NCI-H1694 treated with DMSO at 0.1 percent for 48 hours (cell line): ENCODE measurements at places on chromosomes 12 and 14.

DNA sequence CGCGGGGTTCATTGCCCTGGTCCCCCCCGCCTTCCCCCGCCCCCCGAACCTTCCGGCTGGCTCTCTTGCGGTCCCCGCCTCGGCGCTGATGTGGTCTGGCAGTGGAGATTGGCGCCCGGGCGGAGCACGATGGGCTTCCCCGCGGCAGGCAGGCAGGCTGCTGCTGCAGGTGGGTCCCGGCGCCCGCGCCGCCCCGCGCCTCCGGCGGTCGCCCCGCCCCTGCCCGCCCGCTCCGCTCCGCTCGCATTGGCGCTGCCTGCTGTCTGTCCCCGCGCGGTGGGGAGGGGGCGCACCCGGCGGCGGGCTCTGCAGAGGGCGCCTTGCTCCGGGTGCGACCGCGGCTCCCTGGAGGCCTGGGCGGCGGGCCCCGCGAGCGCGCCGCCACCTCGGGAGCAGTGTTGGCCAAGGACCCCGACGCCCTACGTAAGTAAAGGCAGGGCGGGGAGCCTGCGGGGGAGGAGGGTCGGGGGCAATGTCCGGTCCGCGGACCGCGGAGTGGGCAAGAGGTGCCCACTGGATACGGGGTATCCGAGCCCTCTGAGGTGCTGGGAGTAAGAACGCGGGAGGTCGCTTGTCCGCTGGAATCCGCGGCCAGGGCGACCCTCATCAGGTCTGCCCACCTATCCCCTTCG is at the start of gene AKAP5:
TSS of gene AKAP5 (plus strand) at position 309 of the 632 bp plus-strand sequence. CDS start 2,896 bp downstream, outside the sequence.
- peak; percentile 78 for DNase-seq

DNA sequence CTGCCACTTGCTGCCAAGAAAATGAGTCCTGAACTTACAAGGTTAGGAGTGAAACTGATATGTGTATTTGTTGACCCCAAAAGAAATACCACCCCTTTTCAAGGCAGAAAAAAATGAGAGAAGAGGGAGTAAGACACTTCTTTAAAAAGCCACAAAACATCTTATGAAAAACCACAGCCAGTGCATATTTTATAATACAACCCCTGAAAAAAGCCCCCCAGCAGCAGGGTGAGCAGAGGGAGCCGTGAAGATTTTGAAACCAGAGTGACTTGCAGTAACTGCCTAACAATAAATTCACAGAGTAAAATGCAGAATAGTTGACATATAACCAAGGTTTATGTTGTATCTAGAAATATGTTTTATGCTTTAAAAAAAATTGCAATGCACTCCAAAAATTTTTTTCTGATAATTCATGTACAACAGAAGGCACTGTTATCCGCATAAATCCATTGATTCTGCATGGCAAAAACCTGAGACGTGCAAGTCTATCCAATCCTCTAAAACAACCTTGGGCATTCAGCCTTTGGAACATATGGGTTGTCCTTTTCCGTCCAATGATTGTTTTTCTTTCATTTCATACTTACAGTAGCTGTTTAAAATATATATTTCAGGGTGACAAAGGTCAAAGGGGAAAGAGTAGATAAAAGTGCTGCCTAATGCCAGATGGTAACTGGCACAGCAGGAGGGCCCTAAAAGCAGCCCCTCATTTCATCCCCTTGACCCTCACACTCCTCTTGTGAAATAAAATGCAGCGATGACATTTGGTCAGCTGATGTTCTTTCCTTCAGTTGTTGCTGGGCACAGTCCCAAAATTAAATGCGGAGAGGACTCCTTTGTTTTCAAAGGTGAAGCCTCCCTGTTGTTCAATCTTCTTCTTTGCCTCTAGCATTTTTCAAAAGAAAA is 65.3 kb downstream of the IPO8 start:
- DNase-seq: no peak

DNA sequence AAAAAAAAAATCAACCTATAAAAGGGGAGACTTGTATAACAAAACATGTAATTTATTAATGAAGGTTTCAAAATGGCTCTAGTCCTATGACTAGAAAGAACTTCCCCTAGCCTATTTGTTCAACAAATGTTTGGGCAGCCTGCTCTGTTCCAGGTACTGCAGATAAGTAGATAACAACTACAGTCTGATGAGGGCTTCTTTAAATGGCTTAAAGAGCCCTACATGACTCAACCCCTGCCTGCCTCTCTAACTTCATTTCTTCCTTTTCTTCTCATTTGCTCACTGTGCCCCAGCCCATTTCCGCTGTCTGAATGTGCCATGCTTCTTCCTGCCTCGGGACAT is 21.5 kb downstream of the ALDH6A1 start:
- no peak for DNase-seq

DNA sequence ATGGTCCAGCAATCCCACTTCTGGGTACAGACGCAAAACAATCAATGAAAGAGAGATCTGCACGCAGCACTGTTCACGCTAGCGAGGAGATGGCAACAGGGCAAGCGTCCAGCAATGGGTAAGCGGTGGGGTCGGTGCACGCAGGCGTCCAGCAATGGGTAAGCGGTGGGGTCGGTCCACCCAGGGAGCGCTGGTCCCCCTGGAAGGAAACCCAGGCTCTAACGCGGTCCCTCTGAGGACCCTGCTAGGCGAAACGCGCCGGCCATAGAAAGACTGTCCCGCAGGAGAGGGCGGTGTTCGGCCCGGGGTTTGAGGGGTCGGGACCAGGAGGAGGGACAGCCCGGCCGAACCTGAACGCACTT is 618 bp upstream of the PGAM5 start:
- no peak for DNase-seq

- no peak for DNase-seq
Measured at GRCh38 chr12:62933220-62933601, 1.7 kb downstream of the PPM1H start.

DNA sequence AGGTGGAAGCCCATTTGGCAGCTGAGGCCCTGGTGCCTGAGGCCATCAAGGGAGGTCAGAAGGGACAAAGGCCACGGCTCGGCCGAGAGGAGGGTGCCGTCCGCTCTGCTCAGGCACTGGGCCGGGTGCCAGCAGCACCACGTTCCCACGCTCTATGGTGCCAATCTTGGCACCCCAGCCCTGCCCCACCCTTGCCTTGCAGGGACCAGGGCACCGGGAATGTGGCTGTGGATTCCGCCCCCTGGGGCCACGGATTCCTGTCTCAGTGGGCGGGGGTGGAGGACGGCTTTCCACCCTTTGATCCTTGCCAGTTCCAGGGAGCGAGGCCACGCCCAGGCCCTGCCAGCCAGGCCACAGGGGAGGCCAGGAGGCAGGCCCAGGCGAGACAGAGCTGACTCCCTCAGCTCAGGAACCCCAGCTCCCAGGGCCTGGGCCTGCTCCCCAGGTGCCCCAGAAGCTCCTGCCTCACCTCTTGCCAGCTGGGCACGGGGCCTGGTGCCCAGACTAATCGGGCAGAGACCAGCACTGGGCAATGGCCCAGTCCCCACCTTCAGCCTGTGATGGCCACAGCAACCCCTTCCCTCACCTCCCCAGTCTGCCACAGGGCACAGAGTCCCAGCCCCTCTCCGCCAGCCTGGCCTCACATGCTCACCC is 26.4 kb upstream of the GPR132 start:
- DNase-seq: peak; percentile 72

DNA sequence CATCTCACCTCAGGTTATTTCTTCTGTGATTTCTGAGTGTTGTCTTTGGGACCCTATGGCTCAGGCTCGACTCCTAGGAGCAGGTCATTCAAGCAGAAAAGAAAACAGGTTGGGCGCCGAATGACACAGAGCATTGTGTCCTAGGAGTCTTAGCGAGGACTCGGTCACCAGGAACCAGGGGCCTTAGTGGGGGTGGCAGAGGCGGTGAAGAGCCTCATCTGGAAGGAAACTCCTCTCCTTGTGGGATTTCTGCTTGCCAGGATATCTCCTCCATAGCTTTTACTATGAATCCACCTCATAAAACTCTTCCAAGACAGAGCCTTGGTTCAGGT is 630 bp downstream of the PLEKHH1 start:
- no peak for DNase-seq

DNA sequence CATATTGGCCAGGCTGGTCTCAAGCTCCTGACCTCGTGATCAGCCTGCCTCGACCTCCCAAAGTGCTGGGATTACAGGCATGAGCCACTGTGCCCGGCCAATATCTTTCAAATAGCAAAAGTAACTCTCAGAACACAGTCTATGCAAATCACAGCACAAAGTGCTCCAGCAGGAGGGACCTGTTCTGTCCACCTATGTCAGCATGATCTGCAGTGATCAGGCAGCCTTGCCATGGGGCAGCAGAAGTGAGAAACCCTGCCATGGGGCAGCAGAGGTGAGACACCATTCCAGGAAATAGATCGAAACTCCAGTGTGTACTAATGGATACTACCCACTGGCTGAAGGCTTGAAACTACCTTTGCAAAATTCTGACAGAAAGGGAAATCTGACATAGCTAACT is 78.5 kb upstream of the EIF5 start:
- DNase-seq: no peak

DNA sequence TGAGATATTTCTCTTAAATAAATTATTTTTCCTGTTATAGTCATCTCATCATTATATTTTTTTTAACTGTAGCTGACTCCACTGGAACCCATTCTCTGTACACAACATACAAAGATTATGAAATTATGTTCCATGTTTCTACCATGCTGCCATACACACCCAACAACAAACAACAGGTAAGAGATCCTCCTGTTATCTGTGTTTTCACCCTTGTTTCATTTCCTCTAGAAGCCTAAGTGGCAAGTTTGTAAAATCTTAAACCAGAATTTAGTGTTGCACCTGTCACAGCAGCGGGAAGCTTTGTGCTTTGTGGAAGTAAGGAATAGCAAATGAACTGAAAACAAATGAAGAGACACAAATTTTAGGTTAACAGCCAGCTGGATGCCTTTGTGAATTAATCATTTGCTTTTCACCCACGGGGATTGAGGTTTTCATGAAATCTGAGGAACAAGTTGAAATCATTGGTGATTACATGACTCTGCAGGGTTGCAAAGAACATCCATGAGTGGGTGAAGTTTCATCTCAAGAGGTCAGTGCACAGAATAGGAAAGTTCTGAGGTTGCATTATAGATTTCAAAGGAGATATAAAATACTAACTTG is 273.9 kb upstream of the RGS6 start:
- DNase-seq: no peak

GRCh38 chr14:100240668-100241032 is 1.7 kb downstream of the YY1 start:
- DNase-seq: no peak

DNA sequence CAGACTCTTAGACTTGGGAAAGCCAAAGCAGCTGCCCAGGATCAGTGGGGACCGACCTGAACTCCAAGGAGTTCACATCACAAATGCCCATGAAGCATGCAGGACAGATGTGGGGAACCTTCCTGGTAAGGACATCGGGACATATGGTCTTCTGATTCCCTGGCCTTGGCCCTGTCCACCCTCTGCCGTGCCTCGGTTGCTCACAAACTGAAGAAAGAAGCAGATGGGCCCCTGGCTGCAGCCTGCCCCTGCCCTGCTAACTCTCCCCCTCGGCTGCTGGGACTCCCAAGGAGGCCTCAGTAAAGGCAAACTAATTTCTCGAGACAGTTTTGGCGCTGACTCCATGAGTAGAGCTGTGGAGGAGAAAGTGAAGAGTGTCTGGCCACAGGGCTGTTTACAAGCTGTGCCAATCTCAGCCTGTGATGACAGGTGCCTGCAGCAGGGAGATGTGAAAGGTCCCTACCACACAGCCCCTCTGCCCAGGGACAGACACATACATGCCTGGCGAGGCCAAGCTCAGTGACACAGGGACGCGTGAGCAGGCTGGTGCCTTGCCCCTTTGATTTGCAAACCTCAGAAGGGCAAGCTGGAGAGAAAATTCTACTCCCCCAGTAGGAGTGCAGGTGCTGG is 48.6 kb downstream of the ISCA2 start:
- no peak for DNase-seq

- DNase-seq: no peak
Measured at GRCh38 chr12:25771476-25771875, 187.0 kb upstream of the RASSF8 start.

DNA sequence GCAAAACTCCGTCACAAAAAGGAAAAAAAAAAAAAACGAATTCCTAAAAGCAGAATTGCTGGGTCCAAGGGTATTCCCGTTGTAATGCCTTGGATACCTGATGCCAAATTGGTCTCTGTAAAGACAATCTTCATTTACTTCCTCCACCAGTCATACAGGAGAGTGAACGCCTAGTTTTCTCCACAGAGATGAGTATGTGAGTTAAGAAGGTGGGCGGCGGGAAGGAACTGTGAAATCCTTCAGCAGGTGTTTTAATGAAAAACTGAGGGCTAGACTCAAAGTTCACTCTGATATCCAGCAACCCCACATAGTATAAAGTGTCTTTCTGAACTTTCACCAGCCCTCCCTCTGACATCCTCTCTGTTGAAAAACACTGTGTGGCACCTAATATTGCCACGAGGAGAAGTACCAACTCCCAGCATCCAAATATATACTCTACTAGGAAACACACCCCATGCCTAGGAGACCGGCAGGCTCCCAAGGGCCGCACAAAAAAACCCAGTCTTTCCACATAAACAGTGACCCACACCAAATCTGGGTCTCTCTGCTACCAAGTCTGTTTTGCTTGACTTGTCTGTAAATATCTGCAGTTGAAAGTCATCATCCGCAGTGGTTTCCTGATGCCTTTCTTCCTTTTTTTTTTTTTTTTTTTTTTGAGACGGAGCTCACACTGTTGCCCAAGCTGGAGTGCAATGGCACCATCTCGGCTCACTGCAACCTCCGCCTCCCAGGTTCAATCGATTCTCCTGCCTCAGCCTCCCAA is 30.3 kb upstream of the FOXN3 start:
- DNase-seq: no peak

DNA sequence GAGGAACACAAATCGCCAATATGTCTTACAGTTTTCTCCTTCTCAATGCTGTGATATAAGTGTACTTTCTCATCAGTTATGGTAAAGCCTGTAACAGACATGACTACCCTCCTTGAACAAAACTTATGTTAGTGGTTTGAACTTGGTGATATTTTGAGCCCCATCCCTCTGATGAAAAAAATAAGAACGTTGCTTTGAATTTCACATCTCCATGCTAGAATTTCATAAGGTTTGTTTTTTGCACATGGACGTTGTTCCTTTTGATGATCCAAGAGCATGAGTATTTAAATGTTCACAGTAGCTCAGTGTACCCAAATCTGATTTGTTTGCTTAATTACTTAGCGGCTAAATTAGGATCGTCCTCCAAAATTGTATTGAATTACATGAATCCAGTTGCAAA is at the start of gene SLC15A5:
TSS of gene SLC15A5 (minus strand) at position 101 of the 400 bp plus-strand sequence. CDS start at position 101, 0 bp downstream.
- no peak for DNase-seq

DNA sequence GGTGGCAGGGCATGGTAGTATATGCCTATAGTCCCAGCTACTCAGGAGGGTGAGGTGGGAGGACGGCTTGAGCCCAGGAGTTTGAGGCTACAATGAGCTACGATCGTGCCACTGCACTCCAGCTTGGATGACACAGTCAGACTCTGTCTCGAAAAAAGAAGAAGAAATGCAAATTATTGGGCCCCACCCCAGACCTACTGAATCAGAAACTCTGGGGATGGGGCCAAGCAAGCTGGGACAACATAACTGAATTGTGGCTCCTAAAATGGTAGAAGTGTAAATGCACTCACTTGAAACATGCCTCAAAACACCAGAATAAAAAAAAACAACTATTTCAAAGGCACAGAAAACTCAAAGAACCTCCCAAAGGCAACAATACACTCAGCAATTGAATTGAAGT is 37.0 kb downstream of the CIT start:
- DNase-seq: no peak
